ENCODE measurements at places on chromosomes 6 and 20. TPM values are rescaled to one million over a fixed set of nuclear protein-coding genes. Genes with fewer than 3 reads are reported as not detected.

PRSS35 gene
- not detected for total RNA-seq

CCM2L gene
- total RNA-seq: not detected

C20orf202 gene
- total RNA-seq: not detected

HSPA12B gene
- not detected for total RNA-seq

LRFN2 gene
- not detected for total RNA-seq

KIAA1755 gene
- not detected for total RNA-seq

PPP1R14C gene
- total RNA-seq: 80.0 TPM

GPR6 gene
- not detected for total RNA-seq

RNF144B gene
- 141 TPM for total RNA-seq
